Stimulated activated CD8-positive, alpha-beta memory T cell treated with anti-CD3 and anti-CD28 coated beads, Interleukin-15, amount 100 ng/mL, for 1 hour (primary cell): ENCODE measurements at places on chromosomes 3 and 15.

DNA sequence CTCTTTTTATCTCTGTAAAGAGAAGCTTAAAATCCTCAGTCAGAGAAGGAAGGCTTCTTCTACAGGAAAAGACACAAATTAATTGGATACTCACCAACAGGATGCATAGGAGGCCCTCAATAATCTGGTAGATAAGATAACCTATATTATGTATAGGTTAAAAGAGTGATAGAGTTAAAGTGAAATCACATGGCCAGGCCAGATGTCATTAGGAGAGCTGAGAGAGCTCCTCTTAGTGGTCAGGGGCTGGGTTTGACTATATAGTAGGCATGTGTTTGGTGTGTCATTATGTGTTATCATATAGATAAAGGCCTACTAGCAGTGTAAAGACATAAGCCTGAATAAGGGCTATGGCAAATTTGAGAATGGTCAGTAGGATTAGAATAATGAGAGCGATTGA, 479.3 kb downstream of the EPHA3 start:
- no peak for DNase-seq

DNA sequence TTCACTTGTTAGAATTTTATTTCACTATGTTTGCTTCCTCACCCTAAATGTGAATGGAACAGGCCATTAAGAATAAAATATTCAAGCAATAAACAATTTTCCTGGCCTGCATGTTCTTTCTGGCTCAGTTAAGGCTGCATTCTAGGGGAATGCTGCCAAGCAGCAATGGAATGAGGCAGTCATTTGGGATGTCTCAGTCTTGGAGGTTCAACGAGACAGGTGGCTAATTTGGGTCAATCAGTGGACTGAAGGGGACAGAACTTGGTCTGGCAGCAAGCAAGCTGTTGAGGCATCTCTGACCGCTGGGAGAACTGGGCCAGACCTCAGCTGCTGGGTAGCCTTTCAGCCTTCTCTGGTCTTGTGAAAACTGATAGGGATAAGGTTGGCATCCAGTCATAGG, 241.6 kb downstream of the NLGN1 start:
- DNase-seq, result no peak

GRCh38 chr3:32276279-32276841, 37.9 kb downstream of the CMTM8 start:
- DNase-seq, result no peak

DNA sequence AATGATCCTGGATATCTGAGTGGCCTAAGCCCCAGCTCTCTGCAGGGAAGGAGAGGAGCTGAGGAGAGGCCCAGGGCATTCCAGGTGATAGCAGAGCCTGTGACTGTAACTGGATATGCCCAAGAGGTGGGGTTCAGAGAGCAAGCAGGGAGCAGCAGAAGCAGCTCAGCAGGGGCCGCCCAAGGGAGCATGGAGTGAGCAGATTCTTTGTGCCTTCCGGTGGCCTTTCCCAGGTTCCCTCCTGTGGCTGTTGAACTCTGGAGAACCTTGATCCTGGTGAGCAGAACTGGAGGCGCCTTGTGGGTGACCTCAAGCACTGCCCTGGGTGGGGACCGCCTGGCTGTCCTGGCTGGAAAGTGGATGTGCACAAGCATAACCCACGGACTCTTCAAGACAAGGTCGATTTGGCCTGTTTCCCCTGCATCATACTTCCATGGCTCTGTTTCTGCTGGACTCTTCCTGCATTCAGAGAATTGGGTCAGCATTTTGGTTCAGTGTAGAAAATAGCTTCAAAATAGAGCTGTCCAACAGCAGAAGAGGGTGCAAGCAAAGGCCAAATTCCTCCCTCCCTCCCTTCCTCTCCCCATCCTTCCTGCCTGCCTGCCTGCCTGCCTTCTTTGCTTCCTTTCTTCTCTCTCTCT, 76.1 kb downstream of the ARNT2 start:
- DNase-seq, result no peak

GRCh38 chr3:43691120-43691995, 620 bp downstream of the ABHD5 start:
- no peak for DNase-seq

- DNase-seq, result no peak
These were observed 47.4 kb downstream of the CHCHD4 start for GRCh38 chr3:14077310-14077709.

DNA sequence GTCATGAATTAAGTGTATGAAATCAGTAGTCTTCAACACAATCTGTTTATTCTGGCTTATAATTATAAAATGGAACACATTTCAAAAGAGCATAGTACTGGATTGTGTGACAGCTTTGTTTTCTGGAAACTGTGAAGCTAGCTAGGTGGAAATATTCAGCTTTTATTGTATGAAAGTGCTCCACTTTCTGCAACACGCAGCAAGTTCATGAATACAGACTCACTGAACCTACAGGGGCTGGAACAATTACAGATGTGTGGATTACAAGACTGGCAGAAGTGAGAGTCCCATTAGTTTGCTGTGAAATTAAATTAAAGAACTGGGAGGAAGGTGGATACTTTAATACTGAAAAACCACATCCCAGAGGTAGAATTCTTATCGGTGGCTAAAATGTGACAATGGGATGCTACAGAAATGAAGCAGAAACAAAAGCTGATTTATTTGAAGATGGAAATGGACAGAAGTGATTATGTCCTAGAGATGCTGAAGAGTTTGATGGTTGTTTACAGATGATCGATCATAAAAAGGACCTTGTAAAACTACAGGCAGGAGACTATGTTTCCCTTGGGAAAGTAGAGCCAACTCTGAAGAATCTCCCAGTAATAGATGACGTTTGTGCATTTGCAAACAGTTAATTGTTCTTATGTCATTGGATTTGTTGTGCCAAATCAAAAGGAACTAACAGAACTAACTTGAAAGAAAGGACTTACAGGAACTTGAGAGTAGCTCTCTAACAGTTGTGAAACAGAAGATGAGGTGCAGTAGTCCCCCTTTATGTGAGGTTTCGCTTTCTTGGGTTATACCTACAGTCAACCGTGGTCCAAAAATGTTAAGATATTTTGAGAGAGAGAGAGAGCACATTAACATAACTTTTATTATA, 15.7 kb downstream of the TF start:
- no peak for DNase-seq

- no peak for DNase-seq
These were observed 198.3 kb downstream of the OPA1 start for GRCh38 chr3:193791041-193792032.

- DNase-seq, result no peak
These were observed 34.7 kb upstream of the TUBGCP5 start for GRCh38 chr15:23073890-23074646.

GRCh38 chr15:48040166-48040817, 80.5 kb upstream of the SLC24A5 start:
- DNase-seq, result no peak

DNA sequence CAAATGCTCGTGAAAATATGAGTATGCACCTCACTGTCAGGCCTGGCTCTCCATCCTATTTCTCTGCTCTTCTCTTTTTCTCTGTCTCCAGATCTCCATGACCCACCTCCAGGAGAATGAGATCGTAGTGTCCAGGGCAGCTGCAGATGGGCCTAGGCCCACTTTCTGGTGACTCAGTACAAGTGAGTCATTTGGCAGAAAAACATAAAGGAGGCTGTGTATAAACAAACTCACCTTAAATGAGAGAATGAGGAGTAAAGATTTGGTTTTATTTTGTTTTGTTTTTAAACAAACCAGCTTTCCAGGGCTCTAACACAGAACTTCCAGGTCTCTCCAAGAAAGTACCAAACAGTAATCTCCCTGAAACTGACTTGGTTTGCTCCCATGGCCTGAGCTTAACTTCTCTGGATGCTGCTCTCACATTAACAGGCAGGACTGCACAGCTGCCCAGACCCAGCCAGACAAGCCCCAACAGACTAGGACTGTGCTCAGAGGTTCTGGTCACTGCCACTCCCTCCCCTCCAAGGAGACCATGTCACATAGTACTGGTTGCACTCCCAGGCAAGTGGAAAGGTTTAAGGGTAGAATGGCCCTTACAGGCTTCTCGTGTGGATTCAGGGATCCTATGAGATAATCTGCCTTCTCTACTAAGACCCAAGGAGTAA, 1.5 kb upstream of the HEG1 start:
- no peak for DNase-seq

- no peak for DNase-seq
These were observed 349.4 kb downstream of the CNTN6 start for GRCh38 chr3:1442271-1442670.

GRCh38 chr3:127975153-127976029, 60.4 kb downstream of the KBTBD12 start:
- DNase-seq, result no peak

GRCh38 chr15:98722645-98723044, 74.3 kb downstream of the IGF1R start:
- no peak for DNase-seq

- no peak for DNase-seq
These were observed 15.2 kb downstream of the SLTM start for GRCh38 chr15:58918239-58918638.

DNA sequence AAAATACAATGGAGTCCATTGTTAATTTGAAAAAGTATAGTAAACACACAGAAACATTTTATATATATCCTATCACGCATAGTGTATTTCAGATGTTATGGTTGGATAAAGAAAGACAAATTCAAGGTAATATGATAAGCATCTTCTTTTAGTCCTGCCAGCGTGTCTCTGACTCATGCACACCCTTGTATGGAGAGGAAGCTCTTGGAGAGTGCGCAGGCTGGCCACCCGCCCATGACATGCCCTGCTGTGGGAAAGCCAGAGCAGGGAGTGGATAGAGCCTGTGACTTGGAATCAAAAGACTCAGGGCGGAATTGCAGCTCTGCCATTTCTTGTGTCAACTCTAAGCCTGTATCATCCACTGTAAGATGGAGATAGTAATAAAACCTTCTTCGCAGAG, 23.0 kb upstream of the COPG1 start:
- DNase-seq, result no peak

DNA sequence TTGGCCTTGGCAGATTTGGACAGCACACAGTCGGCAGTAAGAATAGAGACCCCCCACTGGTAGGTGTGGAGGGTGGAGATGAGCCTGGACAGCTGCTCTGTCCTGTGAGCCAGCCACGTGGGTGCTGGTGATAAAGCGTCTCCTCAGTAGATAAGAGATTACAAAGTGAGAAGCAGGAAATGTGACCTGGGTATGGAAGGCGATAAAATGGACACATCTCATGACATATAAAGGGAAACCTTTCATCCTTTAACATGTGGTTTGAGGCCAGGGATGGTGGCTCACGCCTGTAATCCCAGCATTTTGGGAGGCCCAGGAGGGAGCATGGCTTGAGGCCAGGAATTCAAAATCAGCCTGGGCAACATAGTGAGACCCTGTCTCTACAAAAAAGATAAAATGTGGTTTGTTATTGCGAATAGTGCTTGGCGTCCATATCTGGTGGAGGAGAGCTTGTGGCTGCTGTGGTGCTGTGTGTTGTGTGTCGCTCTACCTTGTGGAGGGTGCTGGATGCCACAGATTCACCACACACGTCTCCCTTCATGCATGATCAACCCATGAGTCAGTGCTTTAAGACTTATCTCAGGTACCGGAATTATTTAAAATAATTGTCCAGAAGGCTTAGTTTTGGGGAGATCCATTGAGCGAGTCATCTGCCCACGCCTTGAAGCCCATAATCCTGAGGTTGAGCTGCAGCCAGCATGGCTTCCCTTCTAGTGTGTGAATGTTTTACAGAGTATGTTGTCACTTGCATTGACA, 157.0 kb downstream of the GABRG3 start:
- DNase-seq, result no peak

- no peak for DNase-seq
These were observed 26.2 kb downstream of the KIF7 start for GRCh38 chr15:89628806-89629715.

GRCh38 chr3:140251678-140252077, 316.7 kb downstream of the CLSTN2 start:
- DNase-seq, result no peak

GRCh38 chr3:106167728-106168127, 298.9 kb upstream of the CBLB start:
- DNase-seq, result no peak

GRCh38 chr3:174495928-174496327, 363.2 kb upstream of the NAALADL2 start:
- DNase-seq, result no peak
